ENCODE measurements at places on chromosomes 5 and 9. TPM values are rescaled to one million over a fixed set of nuclear protein-coding genes. Genes with fewer than 3 reads are reported as not detected.
A peak's percentile ranks its signal among the peaks of the same experiment; 100 is the strongest.

The PCDHGB6 gene
- total RNA-seq, result 8.1 TPM

- no peaks in the 10 kb centered on the region for H3K36me3 ChIP-seq
- H3K27ac ChIP-seq, result no peak overlapping the region
- H3K27me3 ChIP-seq, result no peaks in the 10 kb centered on the region
- H3K4me1 ChIP-seq, result no peaks in the 10 kb centered on the region
- H3K4me3 ChIP-seq, result no peak overlapping the region
- DNase-seq, result no peak
Measured at GRCh38 chr9:94700445-94700844, 26.1 kb upstream of the AOPEP start.

DNA sequence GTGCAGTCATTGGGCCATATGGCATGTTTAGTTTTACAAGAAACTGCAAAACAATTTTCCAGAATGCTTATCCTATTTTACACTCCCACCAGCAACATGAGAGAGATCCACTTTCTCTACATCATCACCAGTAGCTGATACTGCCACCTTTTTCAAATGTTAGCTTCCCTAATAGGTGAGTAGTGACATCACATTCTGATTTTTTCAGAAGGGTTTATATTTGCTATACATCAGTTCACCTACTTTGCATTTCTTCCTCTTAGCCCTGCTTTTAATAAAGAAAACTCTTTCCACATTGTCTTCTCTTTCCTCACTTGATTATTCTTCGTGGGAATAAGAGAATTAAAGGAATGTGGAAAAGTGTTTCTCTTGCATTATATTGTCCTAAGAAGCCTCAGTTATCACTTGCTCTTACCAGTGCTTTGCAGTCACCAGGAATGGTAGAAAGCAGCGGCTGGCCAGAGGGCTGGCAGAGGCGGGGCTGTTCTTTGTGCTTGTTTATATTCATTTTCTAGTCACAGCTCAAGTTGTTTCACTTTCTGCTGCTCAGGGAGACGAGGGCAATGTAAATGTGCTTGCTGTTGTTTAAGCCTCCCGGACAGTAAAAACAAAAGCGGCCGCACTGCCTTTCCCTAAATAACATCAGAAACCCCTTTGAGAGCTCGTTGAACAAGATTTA is 164.8 kb downstream of the HSD17B3 start:
- no peaks in the 10 kb centered on the region for H3K27me3 ChIP-seq
- H3K27ac ChIP-seq, result no peak overlapping the region
- H3K4me1 ChIP-seq, result peaks cover 34% of the 10 kb centered on the region

DNA sequence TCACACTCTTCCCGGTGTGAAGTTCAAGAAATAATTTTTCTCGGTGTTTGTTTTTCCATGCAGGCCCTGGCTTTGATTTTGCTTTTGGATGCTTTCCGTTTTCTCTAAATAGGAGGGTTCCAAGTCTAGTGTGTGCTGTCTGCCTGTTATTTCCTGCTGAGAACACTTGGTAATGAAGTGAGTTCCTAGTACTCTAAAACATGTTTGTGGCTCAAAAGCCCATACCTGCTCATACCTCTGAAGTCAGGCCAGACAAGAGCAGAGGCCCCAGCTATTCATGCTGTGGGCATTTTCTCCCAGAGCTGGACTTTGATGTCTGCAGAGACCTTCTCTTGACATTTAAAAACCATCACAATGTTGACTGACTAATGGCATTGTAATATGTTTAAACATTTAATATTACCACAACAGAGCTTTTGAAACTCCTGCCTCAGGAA is 211.2 kb downstream of the GOLPH3 start:
- H3K36me3 ChIP-seq, result no peaks in the 10 kb centered on the region
- no peak overlapping the region for H3K4me3 ChIP-seq
- peak overlapping the region; percentile 59 for H3K27ac ChIP-seq
- H3K4me1 ChIP-seq, result peaks cover 19% of the 10 kb centered on the region
- DNase-seq, result no peak
